ENCODE measurements at places on chromosomes 13 and 19.

DNA sequence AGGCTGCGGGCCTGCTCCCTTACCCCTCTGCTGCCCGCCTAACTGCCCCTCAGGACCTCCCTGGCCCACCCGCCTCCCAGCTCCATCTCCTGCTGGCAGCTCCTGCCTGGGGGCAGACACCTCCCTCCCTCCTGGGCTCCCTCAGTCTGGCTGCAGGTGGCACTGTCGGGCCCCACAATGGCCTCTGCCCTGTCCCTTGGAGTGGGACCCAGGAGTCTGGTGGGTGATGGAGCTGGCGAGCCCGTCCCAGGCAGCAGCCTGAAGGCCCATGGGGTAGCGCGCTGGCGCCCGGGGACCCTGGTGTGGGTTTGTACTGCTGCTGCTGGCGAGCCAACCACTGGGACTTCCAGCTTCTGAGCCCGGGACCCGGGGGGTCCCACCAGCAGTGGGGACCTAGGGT lies 83.6 kb downstream of the KDM4B start:
- no peak for ATAC-seq

DNA sequence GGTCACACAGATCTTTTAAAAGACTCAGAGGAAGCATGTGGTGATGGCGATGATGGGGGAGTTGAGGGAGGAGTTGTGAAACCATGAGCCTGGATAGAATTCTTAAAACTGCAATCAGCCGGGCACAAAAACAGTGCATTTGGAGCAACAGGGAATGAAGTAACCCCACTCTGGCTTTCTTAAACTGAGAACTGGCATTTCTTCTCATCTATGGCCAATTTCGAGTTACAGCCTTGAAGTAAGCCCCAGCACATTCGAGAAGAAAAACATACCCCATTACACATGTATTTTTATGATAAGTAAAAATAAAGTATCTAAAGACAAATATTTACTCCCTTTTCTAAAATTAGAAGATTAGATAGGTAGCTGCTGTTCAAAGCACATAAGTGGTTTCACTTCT lies 70.1 kb downstream of the DCLK1 start:
- no peak for ATAC-seq

DNA sequence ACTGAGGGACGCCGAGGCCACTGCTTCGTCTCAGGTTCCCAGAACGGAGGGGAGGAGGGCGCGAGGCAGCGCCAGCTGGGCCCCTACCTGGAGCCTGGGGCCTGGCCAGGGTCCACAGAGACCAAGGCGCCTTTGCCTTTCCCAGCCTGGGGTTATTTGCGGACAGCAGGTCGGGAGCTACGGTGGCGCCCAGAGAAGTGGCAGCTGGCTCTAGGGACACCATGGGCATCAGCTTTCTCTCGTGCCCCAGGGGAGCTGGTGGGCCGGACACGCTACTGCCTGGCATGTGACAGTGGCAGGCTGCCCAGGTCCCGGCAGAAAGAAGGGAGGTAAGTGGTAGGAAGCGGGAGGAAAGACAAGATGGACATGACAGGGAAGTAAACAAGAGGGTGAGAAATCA lies 19.0 kb downstream of the AKT2 start:
- ATAC-seq, result no peak

GRCh38 chr19:33350538-33351309 lies 22.8 kb upstream of the CEBPG start:
- no peak for ATAC-seq

DNA sequence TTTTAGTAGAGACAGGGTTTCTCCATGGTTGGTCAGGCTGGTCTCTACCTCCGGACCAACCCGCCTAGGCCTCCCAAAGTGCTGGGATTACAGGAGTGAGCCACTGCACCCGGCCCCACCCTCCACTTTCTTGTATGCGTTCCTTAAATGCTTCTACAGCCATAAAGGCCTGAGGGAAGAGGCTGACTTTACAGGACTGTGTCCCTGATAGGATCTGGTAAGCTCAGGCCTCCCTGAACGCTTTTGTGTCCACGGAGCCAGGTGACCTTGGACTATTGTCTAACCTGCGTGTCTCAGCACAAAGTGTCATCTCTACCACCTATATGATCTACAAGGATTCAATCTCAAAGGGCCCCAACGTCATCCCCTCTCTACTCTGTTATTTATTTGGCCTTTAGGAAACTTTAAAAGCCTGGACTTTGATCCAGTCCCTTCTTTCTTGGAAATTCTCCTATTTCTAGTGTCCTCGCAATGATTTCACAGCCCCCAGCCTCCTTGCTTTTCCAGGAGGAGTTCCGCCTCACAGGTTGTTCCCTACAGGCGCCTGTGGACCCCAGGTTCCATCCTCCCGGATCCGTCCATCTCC lies 701 bp downstream of the ZNF552 start:
- ATAC-seq, result no peak

- ATAC-seq, result no peak
These were observed 147.5 kb downstream of the CYSLTR2 start for GRCh38 chr13:48801255-48801654.

DNA sequence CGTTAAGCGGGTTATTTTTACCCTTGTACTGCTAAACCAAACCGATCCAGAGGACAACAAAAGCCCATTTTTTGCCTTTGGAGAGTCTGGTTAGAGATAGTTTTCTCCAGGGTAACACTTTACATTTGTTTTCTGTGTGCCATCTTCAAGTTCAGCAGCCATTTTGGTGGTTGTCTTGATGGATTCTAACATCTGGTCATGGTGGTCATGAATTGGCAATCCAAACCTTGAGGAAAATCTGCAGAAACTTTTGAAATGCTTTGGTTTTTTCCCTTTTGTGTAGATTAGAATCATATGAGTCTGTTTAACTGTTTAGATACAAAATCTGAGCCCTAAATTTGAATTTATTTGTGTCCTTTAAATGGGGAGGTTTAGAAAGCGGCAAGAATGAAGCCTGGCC lies 16.6 kb downstream of the HNRNPM start:
- no peak for ATAC-seq

- ATAC-seq, result no peak
These were observed 2.6 kb downstream of the LYPD5 start for GRCh38 chr19:43799502-43800142.

DNA sequence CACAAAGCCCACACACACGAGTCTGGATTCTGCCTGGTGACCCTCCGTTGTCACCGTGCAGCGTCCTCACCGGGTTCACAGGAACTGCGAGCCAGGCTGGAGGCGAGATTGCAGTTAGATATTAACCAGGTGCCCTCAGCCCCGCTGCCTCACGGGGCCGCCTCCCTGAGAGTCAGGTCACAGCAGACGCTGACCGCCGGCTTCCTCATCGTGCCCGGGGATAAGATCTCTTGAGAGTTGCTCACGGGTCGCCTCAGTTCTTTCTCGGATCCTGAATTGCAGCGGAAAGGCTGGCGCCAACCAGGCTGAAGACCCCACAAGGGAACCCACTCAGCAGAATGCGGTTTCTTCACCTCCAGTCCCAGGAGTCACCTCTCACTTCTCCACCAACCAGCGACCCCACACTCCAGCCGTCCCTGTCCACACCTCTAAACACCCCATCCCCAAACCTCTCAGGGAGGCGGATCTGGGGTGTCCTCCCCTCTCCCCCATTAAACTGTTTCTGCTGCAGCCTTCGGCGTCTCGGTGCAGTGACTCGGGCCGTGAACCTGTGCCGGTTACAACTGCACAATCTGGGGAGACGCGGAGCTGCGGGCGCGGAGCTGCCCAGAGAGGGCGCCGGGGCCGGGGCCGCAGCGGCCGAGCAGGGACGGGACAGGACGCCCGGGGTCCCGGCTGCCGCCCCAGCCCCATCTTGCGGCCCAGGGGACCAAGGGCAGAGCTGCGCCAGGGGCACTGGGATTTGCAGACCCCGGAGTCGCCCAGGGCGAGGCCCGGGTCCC lies 591 bp downstream of the ZNF823 start:
- ATAC-seq, result peak; percentile 69

DNA sequence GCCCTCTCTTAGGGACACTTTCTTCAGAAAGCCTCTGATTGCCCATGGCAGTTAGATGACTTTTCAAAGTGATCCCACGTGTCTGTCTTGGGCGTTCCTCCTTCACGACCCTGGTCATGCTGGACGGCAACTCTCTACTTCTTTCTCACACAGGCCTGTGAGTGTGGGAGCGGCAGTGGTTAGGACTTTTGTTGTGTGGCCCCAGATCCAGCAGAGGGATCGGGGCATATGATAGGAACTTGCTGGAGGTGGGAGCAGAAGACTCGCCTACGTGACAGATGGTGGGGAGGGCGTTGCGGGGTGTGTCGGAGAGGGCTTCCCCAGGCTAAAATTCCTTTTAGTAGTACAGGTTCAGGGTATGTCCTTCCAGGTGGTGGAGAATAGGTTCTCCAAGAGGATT lies 289.5 kb upstream of the MAB21L1 start:
- ATAC-seq, result no peak

- ATAC-seq, result no peak
These were observed 26.1 kb upstream of the FXYD3 start for GRCh38 chr19:35089554-35089953.

DNA sequence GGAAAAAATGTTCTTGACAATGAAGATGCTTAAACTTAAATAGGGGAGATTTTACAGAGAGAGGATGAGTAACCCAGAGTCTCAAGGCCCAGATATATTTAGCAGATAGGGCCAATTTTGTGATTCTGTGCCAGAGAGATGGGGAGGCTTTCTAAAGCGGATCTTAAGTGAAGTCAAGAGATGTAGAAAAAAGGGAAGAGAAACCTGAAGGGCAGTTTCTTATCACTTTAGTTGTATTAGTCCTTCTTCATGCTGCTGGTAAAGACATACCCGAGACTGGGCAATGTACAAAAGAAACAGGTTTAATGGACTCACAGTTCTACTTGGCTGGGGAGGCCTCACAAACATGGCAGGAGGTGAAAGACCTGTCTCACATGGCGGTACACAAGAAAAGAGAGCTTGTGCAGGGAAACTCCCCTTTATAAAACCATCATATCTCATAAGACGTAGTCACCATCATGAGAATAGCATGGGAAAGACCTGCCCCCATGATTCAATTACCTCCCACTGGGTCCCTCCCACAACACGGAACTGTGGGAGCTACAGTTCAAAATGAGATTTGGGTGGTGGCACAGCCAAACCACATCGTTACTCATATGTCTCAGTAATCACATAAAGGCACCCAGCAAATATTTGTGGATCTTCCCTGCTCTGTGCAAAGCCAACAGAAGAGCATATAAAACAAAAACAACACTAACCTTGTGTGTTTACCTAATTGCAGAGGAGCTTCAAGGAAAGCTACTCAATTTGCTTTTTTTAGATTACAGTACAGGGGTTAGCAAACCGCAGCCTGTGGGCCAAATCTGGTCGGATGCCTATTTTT lies 102.6 kb upstream of the MYCBP2 start:
- ATAC-seq, result peak; percentile 95

GRCh38 chr13:26300140-26300539 lies 46.2 kb downstream of the CDK8 start:
- no peak for ATAC-seq

DNA sequence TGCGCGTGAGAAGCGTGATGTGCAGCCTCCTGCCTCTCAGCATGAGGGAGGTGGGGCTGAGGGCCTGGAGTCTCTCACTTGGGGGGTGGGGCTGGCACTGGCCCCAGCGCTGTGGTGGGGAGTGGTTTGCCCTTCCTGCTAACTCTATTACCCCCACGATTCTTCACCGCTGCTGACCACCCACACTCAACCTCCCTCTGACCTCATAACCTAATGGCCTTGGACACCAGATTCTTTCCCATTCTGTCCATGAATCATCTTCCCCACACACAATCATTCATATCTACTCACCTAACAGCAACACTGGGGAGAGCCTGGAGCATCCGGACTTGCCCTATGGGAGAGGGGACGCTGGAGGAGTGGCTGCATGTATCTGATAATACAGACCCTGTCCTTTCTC lies 8.7 kb downstream of the CD177 start:
- ATAC-seq, result no peak
